Uterine smooth muscle cell (primary cell): ENCODE measurements at places on chromosomes 5 and 9. TPM values are rescaled to one million over a fixed set of nuclear protein-coding genes. Genes with fewer than 3 reads are reported as not detected.

The ANKRD34B gene
- total RNA-seq: not detected in 2 replicates

The MYMK gene
- total RNA-seq: not detected in 2 replicates

The KIF24 gene
- 1.4 and 5.2 TPM in 2 replicates for total RNA-seq

The NEUROG1 gene
- total RNA-seq: not detected in 2 replicates

The NFIB gene
- 6.3 and 7.5 TPM in 2 replicates for total RNA-seq

The OR1L4 gene
- total RNA-seq: not detected in 2 replicates

The PDLIM4 gene
- total RNA-seq: 54.0 and 107 TPM in 2 replicates

The TERT gene
- under 0.01 TPM in 1 of 2 replicates, not detected in the other for total RNA-seq

The IFNA2 gene
- not detected in 2 replicates for total RNA-seq

The ZNF462 gene
- 14.7 and 16.6 TPM in 2 replicates for total RNA-seq

The ALG2 gene
- 34.4 and 48.2 TPM in 2 replicates for total RNA-seq

The KIAA1958 gene
- 1.7 and 3.7 TPM in 2 replicates for total RNA-seq

The PPIP5K2 gene
- total RNA-seq: 52.9 and 60.6 TPM in 2 replicates

The MZB1 gene
- not detected in 2 replicates for total RNA-seq

The PDE8B gene
- 0.22 and 0.25 TPM in 2 replicates for total RNA-seq

The GFPT2 gene
- total RNA-seq: 24.2 and 27.7 TPM in 2 replicates

The SHLD3 gene
- 4.4 and 5.0 TPM in 2 replicates for total RNA-seq

The PCDHGA11 gene
- total RNA-seq: 11.7 and 13.6 TPM in 2 replicates

The EIF4E1B gene
- not detected in 2 replicates for total RNA-seq

The MLANA gene
- total RNA-seq: not detected in 2 replicates

The FGF1 gene
- total RNA-seq: 3.4 and 4.0 TPM in 2 replicates

The CDC25C gene
- 3.4 and 22.4 TPM in 2 replicates for total RNA-seq

The PROP1 gene
- not detected in 2 replicates for total RNA-seq

The TNPO1 gene
- 457 and 533 TPM in 2 replicates for total RNA-seq

The TSLP gene
- total RNA-seq: 2.5 and 3.1 TPM in 2 replicates

The PCDH12 gene
- total RNA-seq: under 0.01 and 0.11 TPM in 2 replicates

The CCNO gene
- 0.12 and 0.22 TPM in 2 replicates for total RNA-seq

The SLC25A2 gene
- total RNA-seq: 0.50 and 0.66 TPM in 2 replicates

The ARHGEF28 gene
- 25.8 and 49.0 TPM in 2 replicates for total RNA-seq

The GABRA6 gene
- not detected in 2 replicates for total RNA-seq

The LEAP2 gene
- 0.11 and 0.12 TPM in 2 replicates for total RNA-seq

The TNFAIP8 gene
- total RNA-seq: 18.4 and 21.9 TPM in 2 replicates

The ELOVL7 gene
- total RNA-seq: under 0.01 and 0.11 TPM in 2 replicates

The PCDHA5 gene
- 0.11 and 0.12 TPM in 2 replicates for total RNA-seq

The SUSD3 gene
- 14.2 and 19.4 TPM in 2 replicates for total RNA-seq

The HRH2 gene
- not detected in 2 replicates for total RNA-seq

The GGTA1 gene
- under 0.01 TPM in 1 of 2 replicates, not detected in the other for total RNA-seq

The FBXO4 gene
- total RNA-seq: 11.1 and 15.6 TPM in 2 replicates

The FOXD1 gene
- total RNA-seq: 3.2 and 3.5 TPM in 2 replicates

The TLX3 gene
- total RNA-seq: not detected in 2 replicates

The KIF20A gene
- 31.1 and 126 TPM in 2 replicates for total RNA-seq

The TYRP1 gene
- under 0.01 TPM in 1 of 2 replicates, not detected in the other for total RNA-seq

The TMEM215 gene
- total RNA-seq: under 0.01 TPM in 1 of 2 replicates, not detected in the other
